EL (cell line): ENCODE measurements at places on chromosomes 6 and 20.
A peak's percentile ranks its signal among the peaks of the same experiment; 100 is the strongest.

DNA sequence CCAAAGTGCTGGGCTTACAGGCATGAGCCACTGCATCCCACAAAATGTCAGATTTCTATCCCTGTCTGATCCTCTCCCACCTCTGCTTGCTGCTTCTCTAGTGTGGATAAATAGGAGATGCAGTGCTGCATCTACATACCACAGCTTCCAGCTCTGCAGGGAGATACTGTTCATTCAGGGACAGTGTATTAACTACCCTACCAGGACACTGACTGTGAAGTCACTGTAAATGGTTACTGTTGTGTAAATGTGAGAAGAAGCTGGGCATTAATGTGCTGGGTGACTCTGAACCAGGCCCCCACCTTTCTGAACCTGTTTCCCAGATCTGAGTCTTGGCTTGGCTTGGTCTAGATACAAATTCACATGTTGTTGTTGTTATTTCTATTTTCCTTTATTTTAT, 488.6 kb upstream of the SULF2 start:
- no peak for DNase-seq

DNA sequence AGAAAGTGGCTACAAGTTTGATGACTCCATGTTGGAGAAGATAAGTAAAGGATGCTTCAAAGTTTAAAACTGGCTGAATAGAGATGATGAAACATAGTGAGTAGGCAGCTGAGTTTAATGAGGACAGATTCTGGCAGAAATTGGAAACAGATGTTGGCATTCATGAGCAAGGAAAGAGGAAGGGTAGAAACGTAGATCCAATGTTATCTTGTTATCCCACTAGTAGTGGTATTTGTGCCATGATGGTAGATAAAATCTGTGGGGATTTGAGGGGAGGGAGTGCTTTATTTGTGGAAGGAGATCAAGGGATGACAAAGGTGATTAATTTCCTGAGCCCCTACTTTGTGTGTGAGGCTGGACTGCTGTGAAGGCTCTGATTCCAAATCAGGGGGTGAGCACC, 69.5 kb downstream of the MRAP2 start:
- peak; percentile 59 for DNase-seq

DNA sequence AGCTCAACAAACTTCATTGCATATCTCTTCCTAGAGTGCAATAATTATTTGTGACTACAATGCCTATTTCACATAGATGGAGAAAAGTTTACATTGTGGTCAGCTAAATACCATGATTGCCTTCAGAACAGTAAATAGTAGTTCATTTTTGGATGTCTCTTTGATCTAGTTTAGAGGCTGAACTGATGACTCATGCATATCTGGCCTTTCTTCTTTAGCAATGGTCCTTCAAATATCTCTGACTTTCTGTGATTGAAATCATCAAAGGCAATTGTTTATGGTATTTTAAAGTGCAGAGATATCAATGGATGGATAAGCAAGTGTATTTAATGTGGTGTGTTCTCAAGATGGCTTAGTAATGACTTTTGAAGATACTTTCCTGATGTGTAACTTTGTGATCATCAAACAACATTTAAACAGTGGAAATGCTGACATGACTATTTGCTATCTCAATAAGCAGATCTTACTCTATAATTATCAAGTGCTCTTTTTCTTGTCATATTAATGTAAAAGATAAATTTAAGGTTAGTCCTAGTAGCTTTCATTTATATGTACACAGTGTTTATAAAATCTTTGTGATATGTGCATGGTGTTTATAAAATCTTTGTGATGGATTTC, 523.7 kb upstream of the SLC35B3 start:
- peak; percentile 63 for DNase-seq

DNA sequence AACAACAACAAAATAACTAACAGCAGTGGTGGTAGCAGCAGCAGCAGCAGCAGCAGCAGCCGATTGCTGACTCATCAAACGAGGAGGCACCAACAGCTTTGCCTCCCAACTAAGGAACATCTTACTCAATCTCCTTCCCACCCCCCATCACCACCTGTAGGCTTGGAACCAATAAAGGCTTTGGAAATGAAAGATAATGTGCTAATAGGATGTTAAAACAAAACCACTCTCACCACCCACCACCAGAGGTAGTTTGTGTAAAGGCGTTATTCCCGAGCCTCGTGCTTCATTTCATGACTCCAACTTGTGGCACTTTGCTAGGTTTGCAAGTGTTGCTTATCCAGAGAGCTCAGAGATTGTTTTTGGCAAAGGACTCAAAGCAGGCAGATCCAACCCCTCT, 346.5 kb downstream of the CD83 start:
- DNase-seq: no peak

- DNase-seq: no peak
Measured at GRCh38 chr6:134434019-134434942, 116.4 kb upstream of the SGK1 start.

DNA sequence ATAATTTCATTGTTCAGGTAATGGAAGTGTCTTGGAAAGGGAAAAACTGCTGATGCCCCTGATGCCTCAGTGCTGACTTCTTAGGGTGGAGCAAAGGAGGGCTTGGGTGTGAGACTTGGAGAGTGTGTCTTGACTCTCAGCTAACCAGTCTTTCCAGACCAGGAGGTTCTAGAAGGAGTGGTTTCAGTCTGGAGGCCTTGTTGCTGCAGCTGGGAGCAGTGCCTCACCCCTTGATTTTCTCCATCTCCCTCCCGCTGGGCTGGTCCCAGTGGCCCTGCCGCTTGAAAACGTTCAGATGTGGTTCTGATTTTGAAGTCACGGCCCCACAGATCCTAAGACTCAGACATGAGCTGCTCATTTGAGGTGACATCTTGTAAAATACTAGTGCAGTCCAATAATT, 5.4 kb downstream of the DSP start:
- DNase-seq: no peak

GRCh38 chr6:11192167-11192566, 40.3 kb downstream of the NEDD9 start:
- DNase-seq: no peak

- no peak for DNase-seq
Measured at GRCh38 chr6:10719964-10720264, 3.0 kb upstream of the TMEM14C start.

- no peak for DNase-seq
Measured at GRCh38 chr6:2599817-2600216, 150.9 kb downstream of the MYLK4 start.

- DNase-seq: no peak
Measured at GRCh38 chr6:6872459-6873344, 235.1 kb upstream of the RREB1 start.

GRCh38 chr20:58239216-58239615, 10.8 kb upstream of the ANKRD60 start:
- DNase-seq: no peak

DNA sequence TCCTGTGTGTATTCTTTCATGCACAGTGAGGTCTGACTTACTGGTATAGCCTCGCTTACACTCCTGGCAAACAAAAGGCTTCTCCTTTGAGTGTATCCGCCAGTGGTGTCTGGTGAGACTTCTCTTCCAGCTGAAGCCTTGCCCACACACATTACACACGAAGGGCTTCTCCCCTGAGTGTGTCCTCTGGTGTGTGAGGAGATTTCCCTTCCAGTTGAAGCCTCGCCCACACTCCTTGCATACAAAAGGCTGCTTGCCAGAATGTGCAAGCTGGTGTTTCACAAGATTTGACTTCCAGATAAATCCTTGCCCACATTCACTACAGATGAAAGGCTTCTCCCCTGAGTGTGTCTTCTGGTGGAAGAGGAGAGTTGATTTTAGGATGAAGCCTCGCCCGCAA, 21.5 kb downstream of the ZNF337 start:
- no peak for DNase-seq

DNA sequence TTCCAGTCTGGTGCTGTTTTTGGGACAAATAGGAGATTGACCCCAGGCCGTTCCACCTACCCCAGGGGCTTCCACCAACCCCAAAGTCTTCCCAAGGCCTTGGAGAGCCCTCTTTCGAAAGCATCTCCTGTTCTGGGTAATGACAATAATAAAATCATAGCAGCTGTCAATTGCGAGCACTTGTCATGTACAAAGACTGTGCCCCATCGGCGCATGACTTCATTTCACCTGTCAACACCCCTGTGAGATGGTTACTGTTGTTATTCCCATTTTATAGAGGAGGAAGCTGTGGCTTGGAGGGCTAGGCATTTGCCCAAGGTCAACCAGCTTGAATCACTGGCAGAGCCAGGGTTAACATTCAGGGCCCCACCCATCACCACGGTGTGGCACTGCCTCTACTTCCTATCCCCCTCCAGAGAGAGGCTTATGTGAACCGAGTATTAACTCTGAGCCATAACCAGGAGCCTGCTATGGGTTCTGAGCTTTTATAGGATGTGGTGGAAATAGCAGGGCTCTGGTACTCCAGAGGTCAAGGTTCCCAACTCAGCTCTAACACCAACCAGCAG, 51.2 kb downstream of the HNF4A start:
- DNase-seq: no peak

GRCh38 chr6:1904466-1904799, 294.7 kb downstream of the FOXC1 start:
- DNase-seq: no peak

DNA sequence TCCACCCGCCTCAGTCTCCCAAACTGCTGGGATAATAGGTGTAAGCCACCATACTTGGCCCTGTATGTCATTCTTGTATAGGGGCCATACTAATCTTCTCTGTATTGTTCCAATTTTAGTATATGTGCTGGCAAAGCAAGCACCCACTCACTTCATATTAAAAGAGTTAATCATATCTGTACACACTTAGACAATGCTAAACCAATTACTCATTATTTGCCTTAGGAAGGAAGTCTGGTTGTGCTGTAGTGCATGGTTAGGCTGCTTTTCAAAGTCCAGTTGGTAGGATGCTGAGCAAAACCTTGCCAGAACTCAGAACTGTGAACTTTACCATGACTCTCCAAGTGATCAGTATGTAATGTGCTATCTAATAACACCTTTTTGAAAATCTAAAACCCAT, 88.6 kb downstream of the LIN28B start:
- DNase-seq: peak; percentile 66

GRCh38 chr6:13848522-13849150, 34.3 kb upstream of the MCUR1 start:
- DNase-seq: no peak

GRCh38 chr6:11270030-11271027, 37.9 kb upstream of the NEDD9 start:
- no peak for DNase-seq

- peak; percentile 99 for DNase-seq
Measured at GRCh38 chr6:3825851-3826581, 23.2 kb upstream of the FAM50B start.

- DNase-seq: no peak
Measured at GRCh38 chr6:128826606-128827005, 56.3 kb upstream of the LAMA2 start.

DNA sequence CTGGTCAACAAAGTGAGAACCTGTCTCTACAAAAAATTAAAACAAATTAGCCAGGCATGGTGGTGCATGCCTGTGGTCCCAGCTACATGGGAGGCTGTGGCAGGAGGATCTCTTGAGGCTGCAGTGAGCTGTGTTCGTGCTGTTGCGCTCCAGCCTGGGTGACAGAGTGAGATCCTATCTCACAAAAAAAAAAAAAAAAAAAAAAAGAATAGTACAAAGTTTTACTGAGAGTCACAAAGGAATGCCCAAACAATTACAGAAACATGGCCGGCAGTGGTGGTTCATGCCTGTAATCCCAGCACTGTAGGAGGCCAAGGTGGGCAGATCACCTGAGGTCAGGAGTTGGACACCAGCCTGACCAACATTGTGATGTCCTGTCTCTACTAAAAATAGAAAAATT, 14.8 kb upstream of the DSTN start:
- no peak for DNase-seq

DNA sequence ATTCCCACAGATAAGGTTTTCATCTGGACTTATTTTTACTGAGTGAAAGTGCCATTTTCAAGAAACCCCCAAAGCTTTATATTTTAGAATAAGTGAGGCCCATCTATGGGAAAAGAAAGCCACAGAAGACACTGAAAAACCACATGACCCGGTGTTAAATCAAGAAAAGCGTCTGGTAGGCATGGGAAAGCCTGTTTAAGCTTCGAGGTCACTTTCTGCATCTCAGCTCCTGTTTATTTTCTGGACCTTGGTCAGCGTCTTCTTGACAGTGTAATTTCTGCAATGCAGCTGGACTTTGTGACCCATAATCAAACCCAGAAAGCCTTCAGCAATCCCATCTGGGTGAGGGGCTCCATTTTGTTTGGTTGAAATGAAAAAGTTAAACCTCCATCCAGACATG, 59.6 kb upstream of the NEDD9 start:
- DNase-seq: no peak

GRCh38 chr6:138682704-138683527, 90.7 kb upstream of the CCDC28A start:
- DNase-seq: no peak

GRCh38 chr20:37741055-37741454, 47.2 kb downstream of the CTNNBL1 start:
- DNase-seq: peak; percentile 33

GRCh38 chr6:109318328-109318876, 63.9 kb downstream of the CD164 start:
- no peak for DNase-seq

DNA sequence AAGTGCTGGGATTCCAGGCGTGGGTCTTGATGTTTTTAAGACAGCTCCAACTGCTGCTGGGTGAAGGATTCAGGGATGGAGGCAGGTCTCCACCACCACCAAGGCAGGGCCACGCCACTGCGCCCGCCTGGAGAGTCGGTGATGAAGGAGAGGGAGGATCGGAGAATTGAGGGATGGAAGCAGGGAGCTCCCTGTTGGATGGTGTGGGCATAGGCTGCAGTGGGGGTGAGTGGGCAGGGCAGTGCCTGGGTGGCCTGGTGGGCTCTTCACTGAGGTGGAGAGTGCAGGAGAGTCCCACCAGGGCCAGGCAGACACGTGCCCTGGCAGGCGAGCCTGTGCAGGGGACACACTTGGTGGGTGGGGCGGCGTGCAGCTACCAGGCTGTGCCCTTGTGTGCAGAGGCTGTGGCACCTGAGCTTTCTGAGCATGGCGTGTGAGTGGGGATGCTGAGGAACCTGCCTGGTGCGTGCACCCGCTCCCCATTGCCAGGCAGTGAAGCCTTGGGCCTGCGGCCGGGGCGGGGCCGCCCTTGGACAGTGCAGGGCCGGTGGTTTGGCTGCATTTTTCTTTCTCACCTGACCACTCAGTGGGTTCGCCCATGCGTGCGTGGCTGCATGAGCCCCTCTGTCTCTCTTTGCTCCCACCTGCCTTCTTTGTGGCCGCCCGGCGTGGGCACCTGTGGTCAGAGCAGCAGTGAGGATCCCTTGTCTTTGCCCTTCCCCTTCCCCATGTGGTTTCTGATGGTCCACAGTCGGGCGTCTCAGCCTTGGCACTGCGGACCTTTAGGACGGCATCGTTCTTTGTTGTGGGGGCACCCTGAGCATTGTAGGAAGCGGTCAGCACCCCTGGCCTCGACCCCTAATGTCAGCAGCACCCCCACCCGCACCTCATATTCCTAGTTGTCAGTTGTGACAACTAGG, 11.3 kb downstream of the RBM38 start:
- DNase-seq: no peak

DNA sequence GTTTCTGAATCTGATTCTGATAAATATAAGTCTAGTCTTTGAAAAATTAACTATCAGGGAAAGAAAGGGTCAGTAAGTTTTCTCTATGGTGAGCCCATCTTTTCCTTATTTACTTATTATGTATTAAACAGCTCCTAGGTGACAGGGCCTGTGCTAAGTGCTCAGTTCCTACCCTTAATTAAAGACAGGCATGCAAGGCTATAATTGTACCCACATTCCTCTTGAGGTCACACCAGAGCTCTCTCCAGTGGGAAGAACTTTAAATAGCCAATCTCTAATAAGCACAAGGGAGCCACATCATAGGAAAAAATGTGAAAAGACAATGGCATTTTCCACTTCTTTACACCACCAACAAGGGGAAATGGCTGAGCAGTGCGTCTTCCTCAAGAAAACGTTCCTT, 421.8 kb upstream of the SLC35B3 start:
- no peak for DNase-seq

- DNase-seq: peak; percentile 30
Measured at GRCh38 chr6:167898673-167899311, 72.1 kb downstream of the AFDN start.
